ENCODE measurements at places on chromosomes 7 and 10.

DNA sequence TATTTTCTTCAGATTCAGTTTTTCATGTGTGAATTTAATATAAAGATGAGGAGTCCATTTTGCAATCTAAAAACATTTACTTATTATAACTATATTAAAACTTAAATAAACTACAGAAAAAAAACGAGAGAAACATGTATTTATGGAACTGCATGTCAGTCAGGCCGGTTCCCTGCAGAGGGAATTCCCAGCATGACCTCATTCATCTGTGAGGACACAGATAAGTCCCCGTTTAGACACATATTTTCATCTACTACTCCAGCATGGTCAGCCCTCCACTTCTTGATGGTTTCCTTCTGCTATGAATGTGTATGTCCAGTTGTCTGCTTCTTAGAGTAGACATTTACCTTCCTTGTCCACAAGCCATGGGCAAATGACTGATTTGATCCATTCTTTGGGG lies 339.1 kb downstream of the SEMA3D start:
- no peak for DNase-seq

DNA sequence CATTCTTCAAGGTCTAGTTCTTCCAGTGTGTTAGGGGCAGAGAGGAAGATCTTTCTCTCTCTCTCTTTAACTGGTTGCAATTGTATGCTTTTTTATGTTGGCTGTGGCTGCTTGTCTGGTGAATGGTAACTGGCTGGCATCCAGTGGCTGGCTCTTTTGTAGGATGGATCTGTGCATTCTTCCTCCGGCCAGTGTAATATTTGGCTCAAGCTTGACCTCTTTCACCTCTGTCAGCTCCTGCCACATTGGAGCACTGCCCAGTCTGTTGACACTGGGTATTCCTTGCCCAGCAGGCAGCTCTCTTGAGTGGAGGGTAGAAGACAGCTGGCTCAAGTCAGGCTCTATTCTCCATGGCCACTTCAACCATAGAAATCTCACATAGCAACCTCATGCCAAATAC lies 528.3 kb downstream of the PHTF2 start:
- DNase-seq: no peak

GRCh38 chr10:59079386-59080226 lies 96.8 kb upstream of the PHYHIPL start:
- DNase-seq: no peak

DNA sequence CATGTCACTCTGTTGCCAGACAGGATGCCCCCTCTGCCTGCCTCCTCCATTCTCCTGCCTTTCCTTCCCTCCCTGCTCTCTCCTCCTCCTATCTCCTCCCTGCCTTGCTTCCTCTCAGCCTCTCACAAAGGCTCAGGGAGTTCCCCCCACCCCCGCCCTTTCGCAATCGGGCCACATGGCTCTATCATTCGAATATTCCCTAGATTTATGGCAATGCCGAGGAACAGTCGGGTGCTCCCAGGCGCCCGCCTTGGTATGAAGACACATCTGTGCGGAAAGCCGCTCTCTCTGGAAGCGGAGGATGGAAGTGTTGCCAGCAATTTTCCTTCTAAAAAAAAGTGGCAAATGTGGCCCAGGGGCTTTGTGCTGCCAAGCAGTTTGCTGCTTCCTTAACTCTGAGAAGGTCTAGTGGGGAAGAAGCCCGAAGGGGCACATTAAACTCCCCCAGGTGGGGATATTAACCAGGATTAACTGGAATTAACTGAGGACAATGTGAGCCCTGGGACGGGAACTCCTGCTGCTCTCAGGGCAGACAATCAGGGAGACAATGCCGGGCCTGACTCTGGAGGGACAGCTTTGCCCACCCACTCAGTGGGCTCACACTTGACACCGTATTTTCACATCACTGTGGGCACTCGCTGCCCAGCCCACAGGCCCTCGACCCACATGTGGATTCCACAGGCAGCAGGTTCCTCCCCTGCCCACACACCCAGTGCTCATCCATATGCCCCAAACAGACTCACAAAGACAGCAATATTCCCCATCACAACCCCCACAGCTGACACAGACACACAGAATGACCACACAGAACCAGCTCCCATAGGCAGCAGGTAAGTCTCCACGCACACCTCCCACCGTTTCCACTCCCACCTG lies 88.4 kb upstream of the SMNDC1 start:
- no peak for DNase-seq

DNA sequence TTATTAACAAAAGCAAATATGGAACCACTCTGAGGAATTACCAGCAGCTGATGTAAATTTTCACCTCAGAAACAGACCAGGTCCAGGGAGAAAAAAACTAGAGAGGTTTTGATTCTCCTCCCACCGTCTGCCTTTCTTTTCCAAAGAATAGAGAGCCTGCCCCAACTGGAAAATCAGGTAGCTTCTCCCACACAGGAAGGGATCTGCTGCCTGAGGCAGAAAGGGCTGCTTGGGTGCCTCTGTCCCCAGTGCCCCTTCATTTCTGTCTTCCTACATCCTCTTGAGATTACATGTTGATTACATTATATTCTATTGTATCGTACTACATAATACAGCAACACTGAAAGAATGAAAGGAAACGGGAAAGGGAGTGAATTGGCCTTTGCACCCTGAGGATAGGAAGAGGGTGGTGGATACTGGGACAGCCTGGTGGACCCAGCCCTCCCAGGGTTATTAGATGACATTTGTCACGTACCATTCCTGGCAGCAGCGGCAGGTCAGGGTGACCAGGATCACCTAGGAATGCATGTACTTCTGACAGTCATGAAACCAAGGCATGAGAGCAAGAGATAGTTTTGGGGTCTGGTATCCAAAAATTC lies 8.9 kb downstream of the ST8SIA6 start:
- no peak for DNase-seq

- DNase-seq: no peak
These were observed 9.1 kb downstream of the WIPF3 start for GRCh38 chr7:29815181-29816105.

- DNase-seq: no peak
These were observed 5.4 kb downstream of the PON2 start for GRCh38 chr7:95429241-95429990.

GRCh38 chr7:149598721-149599308 lies 101.2 kb upstream of the ZNF746 start:
- no peak for DNase-seq

- no peak for DNase-seq
These were observed 36.9 kb downstream of the RNF32 start for GRCh38 chr7:156677374-156678054.

DNA sequence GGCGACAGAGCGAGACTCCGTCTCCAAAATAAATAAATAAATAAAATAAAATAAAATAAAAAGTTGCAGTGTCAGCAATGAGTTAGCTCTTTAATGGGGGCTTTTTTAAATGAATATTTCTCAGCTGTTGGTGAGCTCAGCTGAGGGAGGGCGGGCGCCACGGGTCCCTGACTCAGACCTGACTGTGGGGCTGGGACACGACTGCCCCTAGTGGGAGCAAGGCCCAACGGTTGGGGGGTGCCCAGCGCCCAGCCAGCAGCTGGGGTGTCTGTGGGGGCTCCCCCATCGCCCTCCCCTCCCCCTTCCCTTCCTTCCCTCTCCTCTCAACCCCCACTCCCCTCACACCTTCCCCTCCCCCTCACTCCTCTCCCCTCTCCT lies 46.6 kb downstream of the PWWP2B start:
- DNase-seq: no peak

- DNase-seq: no peak
These were observed 183.6 kb upstream of the GDF10 start for GRCh38 chr10:47116445-47116844.

DNA sequence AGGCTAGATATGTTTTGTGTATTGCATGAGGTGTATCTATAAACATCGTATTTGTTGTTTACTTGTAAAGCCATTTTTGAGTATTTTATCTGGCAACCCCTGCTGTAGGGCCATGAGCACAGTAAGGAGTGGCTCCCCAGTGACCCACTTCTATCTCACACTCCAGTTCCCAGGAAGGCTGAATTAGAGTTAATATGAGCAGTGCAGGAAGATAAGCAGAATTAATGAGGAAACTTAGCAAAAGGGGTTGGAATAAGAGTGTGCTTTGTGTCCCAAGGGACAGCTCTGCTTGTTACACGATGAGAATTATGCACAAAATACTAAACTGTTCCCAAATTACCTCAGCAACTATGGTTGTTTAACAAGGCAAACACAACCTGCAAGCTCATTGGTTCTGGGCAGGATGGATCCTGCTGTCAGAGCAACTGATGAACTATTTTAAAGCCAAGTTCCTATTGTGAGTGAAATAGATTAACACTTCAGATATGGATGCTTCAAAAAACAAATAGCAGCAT lies 1005.8 kb downstream of the NRG3 start:
- DNase-seq: no peak

GRCh38 chr7:46387646-46388045 lies 466.6 kb upstream of the IGFBP3 start:
- no peak for DNase-seq

Measured in thoracic aorta (tissue), 2 donors.